Fibroblast of skin of left biceps (primary cell): ENCODE measurements at places on chromosomes 16 and 17.

DNA sequence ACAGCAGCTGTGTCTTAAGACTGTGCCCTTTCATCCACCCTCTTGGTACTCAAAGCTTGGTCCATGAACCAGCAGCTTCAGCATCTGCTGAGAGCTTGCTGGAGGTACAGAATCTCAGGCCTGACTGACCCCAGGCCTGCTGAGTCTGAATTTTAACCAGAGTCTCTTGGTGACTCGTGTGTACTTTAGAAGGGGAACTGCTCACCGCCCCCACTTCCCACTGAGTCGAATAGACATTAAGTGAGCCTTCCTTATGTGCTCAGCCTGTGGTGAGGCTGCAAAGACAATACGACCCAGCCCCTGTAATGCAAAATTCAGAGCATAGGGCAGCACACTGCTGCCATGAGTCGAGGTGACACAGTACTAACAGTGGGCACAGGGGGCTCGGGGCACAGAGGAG lies 662.8 kb downstream of the WWOX start:
- no peak for DNase-seq

DNA sequence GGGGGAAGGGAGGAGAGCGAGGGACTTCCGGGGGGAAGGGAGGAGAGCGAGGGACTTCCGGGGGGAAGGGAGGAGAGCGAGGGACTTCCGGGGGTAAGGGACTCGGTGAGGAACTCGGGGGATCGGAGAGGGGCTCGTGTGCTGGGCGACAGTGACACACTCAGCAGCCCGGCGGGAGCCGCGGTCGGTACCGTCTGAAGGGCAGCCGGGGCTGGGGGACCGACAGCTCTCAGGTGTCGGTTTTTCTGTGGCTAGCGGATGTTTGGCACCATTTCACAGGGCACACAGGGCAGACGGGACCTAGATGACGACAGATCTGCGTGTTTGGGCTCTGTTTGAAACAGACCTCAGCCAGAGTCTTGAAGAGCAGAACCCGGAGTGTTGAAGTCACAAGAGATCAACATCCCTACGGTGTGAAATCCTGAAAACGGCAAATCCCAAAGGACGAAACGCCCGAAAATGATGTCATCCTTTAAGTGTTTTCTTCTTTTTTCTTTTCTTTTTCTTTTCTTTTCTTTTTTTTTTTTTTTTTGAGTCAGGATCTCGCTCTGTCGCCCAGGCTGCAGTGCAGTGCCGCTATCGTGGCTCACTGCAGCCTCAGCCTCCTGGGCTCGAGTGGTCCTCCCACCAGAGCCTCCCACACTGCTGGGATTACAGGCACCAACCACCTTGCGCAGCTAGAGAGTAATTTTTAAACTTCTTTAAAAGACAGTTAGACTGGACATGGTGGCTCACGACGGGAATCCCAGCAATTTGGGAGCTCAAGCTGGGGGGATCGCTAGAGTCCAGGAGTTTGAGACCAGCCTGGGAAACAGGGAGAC lies 23.9 kb downstream of the ZNF778 start:
- peak; percentile 36 for DNase-seq

- DNase-seq: no peak
Observed at GRCh38 chr16:89166696-89167424, 4.7 kb upstream of the CDH15 start.

DNA sequence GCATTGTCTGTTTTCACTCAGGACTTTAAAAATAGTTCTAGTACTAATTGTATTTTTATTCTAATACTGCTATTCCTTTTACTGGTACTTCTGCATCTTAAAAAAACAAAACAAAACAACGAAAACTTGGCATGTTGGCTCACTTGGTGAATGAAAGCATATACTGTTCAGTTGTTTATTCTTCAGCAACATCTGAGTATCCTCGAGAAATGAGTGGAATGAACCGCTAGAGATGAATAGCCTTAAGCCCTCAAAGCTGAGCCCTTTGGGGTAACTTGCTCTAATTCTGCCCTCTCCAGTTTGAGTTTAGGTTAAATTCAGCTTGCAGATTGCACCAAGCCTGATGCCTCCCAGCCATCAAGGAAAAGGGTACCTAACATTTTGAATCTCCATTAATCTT lies 126.5 kb downstream of the WWOX start:
- no peak for DNase-seq

- peak; percentile 52 for DNase-seq
Observed at GRCh38 chr17:82592767-82593589, 55.3 kb downstream of the WDR45B start.

- DNase-seq: no peak
Observed at GRCh38 chr17:57442914-57443571, 186.7 kb downstream of the MSI2 start.

GRCh38 chr17:5869041-5869745 lies 201.0 kb upstream of the WSCD1 start:
- DNase-seq: no peak

GRCh38 chr17:81582341-81582740 lies 30.2 kb upstream of the FAAP100 start:
- no peak for DNase-seq

- DNase-seq: no peak
Observed at GRCh38 chr16:84179612-84180320, 7.1 kb downstream of the TAF1C start.

- DNase-seq: no peak
Observed at GRCh38 chr16:81531419-81531821, 86.8 kb downstream of the CMIP start.

GRCh38 chr17:51056813-51057510 lies 63.7 kb downstream of the SPAG9 start:
- DNase-seq: peak; percentile 73

- no peak for DNase-seq
Observed at GRCh38 chr16:52861614-52862022, 191.1 kb downstream of the CHD9NB start.

DNA sequence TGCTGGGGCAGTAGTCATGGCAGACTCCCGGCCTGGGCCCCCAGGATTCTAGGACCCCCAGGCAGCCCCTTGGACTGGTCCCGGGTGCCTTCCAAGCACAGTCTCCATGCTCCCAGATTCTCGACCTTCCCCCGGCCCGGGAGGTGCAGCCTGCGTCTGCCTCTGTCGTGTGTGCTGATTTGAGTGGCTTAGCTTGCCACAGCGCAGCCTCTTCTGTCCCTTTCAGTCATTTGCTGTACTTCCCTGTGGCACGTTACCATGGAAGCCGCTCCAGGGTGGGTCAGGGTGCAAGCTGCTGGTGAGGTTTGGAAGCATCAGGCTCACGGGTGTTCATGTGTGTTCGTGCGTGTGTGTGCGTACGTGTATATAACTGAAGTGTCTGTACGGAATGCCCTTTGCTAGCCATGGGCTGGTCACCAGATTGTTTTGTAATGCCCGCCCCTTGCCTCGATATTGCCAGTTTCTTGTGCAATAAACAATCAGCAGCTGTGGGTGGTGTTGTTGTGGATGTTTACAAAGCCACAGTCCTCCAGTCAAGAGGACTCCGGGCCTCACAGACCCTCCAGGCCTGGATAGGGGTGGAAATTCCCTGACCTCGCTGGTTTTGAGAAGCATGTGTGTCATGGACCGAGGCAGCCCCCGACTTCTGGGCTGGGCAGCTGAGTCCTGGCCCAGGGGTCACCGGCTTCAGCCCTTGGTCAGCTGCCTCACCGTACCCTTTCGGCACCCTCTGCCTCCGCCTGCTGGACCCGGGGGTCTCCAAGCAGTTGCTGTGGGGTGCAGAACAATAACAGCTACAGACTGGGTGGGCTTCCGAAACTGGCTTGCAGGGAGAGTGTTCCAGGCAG lies 9.7 kb upstream of the CLEC18A start:
- DNase-seq: no peak

DNA sequence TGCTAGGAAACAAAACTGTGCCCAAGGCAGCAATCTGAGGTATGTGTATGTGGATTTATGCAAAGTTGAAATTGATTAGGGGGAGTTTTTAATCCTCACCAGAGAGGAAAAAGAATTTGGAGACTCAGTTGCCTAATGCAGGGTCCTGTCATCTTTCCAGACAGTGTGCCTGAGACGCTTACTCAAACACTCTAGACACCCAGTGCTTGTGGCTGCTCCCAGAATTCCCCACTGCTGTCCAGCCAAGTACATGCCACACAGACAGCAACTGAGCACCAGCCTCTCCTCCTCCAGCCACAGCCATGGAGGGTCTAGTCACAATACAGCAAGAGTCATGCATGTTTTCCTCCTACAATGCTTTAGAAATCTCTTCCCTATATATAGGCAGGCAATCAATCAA lies 118.1 kb downstream of the HIC1 start:
- no peak for DNase-seq

GRCh38 chr16:66687906-66688625 lies 8.5 kb downstream of the CMTM4 start:
- no peak for DNase-seq

GRCh38 chr17:77802811-77803220 lies 155.7 kb upstream of the TNRC6C start:
- DNase-seq: no peak

- DNase-seq: peak; percentile 37
Observed at GRCh38 chr16:2467528-2468232, 3.4 kb upstream of the NTN3 start.

DNA sequence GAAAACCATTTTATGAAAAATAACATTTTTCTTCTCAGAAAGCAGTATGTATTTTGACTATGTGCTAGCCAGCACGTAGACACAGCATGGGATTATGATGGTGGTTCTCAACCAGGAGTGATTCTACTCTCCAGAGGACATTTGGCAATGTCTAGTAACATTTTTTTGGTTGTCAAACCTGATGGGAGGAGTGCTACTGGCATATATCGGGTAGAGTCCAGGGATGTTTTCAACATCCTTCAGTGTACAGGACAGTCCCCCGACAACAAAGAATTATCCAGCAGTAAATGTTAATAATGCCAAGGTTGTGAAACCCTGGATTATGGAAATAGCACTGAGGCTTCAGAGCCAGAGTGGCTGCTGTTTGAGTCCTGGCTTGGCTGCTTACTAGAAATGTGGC lies 27.7 kb downstream of the AP2B1 start:
- no peak for DNase-seq

- no peak for DNase-seq
Observed at GRCh38 chr16:81618661-81619060, 160.4 kb upstream of the PLCG2 start.

DNA sequence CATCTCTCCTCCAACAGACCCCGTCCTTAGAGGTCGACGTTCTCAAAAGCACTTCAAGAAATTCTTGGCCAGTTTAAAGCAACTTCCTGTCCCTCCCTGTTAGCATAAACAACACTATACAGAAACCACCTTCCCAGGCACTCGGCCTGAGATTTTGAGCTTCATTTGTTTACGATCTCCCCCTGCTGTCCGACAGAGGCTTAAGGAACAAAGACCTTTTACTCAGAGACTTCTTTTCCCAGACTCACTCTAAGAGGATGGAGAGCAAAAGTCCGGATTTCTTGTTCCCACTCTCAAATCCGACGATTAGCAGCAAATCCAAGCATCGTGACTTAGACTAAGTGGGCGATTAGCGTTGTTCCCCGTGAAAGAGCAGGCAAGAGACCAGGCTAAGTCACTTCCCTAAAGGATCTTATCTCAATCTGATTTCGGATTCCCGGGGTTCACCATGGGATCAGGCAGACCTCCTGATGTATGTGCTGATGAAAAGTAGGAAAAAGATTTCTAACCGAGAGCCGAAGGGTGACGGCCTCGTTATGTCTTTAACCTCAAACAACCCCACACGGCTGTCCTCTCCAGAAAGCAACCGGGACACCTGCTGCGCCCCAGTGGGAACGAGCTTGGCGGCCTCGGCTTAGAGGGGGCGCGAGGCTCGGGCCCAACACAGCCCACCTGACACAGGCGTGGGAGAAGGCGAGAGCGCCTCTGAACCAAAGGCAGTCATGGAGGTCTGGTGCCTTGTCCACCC lies 598 bp downstream of the INPP5K start:
- DNase-seq: peak; percentile 44

DNA sequence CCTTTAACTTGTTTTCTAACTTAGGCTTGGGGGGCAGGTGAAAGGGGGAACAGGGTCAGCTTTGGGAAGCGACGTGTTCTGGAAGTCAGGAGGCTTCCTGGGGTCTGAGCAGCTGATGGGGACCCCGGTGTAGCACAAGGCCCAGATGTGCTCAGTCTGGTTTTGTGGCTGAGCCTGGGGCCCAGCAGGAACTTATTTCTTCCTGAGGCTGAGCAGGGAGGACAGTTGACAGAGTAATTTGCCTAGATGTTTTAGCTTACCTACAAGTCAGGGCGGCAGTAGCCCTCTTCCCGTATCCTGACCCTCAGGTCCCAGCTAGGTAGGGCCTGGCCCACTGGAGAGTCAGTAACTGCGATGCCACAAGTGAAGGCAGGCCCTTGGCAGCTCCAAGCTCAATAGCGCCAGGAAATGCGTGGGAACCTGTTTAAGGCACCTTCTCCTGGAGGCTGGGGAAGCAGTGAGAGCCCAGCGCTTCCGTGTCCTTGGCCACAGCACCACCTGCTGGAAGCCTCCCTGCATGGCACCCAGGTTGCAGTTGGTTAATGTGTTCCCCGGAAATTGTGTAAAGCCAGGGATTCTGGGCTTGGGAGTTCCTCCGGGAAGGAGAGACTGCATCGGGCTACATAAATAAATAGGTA lies 5.2 kb downstream of the CCR7 start:
- DNase-seq: peak; percentile 63

- DNase-seq: no peak
Observed at GRCh38 chr16:54026456-54026855, 260.1 kb downstream of the IRX3 start.

GRCh38 chr16:85579923-85580580 lies 33.1 kb upstream of the GSE1 start:
- no peak for DNase-seq

- no peak for DNase-seq
Observed at GRCh38 chr17:39118674-39119419, 32.6 kb downstream of the PLXDC1 start.

- no peak for DNase-seq
Observed at GRCh38 chr16:67397812-67398545, 4.7 kb upstream of the TPPP3 start.

- no peak for DNase-seq
Observed at GRCh38 chr17:64326030-64326419, 63.0 kb upstream of the TEX2 start.

DNA sequence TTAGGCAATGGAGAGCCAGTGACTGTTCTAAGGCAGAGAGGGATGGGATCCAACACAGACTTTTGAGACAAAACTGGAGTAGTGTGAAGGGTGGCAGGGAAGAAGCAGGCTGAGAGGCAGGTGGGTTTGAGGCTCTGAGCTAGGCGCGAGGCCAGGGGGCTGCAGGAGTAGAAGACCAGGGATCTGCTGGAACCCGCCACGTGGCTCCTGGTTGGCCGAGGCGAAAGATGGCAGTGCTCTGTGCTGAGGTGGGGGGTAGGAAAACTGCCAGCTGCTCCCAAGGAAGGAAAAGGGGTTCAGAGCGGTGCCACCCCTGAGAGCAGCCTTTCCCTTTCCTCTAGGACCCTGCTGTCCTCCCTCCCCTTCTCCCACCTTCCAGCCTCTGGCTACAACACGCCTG lies 5.6 kb downstream of the CD300LG start:
- DNase-seq: no peak

DNA sequence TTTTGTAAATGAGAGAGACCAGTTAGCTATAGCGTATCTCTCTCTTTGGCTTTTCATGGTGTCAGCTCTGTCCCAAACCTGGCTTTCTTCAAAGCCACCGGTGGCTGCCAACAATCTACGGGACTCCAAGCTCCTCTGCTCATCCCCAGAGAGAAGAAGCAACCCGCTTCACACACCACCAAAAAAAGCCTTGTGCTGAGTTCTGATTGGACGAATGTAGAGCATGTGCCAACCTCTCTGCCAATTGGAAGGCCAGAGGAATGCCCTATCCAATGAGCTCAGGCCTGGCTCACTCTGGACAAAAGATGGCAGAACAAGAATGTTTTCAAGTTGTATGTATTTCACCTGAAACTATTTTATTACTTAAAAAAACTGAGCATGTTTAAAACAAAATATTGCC lies 202.4 kb downstream of the C16orf95 start:
- no peak for DNase-seq
